LoVo (cell line): ENCODE measurements at places on chromosomes 6 and 20.

DNA sequence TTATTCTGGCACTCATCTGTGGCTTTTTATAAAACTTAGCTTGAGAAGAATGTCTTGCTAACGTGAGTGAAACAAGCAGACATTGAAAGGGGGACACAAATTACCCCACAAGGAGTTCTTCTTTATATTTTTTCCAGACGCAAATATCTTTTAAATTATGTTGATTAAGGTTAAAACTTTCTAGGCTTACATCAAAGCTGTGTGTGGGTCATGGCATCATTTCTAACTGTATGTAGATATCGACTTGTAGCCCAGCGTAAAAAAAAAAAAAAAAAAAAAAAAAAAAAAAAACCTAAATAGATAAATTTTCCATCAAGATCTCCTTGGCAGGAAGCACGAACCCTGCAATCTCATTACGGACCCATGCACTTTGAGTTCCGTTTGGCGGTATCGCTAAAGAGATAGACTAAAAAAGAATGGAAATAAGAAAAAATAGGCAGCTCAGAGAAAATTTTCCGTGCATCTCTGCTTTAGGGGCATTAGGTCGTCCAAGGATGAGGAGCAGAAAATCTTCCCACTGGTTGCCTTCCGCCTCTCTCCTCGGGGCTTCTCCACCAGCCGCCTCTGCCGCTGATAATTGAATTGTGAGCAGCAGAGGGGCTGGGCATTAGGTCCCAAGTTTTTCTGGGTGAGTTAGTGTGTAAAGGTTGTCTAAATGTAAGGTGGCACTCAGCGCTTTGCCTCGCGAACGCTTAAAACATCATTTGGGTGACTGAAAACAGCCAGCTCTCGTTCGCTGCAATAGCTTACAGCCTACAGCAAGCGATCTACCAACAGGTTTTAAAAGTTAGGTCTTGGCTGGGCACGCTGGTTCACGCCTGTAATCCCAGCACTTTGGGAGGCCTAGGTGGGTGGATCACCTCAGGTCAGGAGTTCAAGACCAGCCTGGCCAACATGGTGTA is 194.0 kb downstream of the TRIM27 start:
- no peak for DNase-seq

DNA sequence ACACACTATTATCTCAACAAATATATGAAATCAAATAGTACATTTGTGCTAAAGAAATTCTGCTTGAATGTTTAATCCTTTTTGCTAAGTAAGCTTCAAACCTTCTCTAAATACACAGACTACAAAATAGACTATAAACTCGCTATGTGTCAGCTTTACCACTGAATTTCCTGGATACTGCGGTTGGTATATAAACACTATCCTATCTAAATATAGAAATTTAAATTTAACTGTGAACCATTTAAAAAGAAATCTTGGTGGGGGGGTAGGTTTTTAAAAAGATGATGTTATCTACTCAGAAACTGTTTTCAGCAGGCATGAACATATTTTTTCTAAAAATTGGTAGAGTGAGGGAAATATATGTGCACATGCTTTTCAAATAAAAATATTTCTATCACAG is 306.5 kb upstream of the RUNX2 start:
- DNase-seq = no peak

- no peak for DNase-seq
These were observed 161.7 kb downstream of the PLCB1 start for GRCh38 chr20:8293750-8294149.

- no peak for DNase-seq
These were observed 334.0 kb upstream of the NT5E start for GRCh38 chr6:85115876-85116275.

DNA sequence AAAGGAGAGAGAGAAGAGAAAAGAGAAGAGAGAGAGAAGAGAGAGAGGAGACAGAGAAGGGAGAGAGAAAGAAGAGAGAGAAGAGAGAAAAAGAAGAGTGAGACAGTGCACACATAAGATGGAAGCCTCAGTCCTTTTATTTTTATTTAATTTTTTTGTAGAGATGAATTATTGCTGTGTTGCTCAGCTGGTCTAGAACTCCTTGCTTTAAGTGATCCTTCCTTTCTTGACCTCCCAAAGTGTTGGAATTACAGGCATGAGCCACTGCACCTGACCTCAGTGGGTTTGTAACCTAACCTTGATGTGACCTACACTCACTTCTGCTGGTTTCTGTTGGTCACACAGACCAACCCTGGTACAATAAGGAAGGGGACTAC is 6.3 kb upstream of the CD40 start:
- DNase-seq = no peak

- no peak for DNase-seq
These were observed 150.8 kb downstream of the ASCC3 start for GRCh38 chr6:100730001-100730980.

DNA sequence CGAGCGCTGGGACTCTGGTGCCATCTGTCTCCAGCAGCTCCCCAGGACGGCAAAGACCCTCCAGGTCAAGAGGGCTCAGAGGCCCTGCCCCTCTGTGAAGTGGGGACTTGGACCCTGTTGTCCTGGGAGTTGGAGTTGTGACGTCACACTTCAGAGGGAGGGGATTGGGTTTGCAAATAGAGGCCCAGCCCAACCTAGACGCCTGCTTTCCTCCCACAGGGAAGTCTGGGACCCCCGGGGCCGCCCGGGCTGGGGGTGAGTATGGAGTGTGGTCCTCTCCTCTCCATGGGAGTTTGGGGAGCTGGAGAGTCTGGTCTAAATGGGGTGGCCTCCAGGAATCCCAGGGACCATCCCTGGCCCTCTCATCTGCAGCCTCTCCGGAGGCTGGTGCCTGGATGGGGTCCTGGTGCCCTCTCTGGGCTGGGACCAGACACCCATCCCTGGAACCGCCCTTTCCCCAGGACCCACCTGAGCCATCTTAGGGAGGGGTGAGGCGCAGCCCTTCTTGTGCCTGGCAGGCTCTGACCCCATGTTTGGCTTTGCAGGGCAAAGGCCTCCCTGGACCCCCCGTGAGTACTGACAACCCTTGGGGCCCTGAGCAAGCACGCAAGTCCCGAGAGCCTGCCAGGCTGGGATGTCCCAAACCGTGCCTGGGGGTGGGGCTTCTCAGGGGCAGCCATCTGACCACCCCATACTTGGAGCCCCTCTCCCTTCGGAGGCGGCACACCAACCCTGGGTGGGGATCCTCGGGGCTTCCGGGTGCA is 4.3 kb downstream of the COL9A3 start:
- no peak for DNase-seq

GRCh38 chr6:137913434-137913833 is 46.4 kb downstream of the TNFAIP3 start:
- DNase-seq = no peak

DNA sequence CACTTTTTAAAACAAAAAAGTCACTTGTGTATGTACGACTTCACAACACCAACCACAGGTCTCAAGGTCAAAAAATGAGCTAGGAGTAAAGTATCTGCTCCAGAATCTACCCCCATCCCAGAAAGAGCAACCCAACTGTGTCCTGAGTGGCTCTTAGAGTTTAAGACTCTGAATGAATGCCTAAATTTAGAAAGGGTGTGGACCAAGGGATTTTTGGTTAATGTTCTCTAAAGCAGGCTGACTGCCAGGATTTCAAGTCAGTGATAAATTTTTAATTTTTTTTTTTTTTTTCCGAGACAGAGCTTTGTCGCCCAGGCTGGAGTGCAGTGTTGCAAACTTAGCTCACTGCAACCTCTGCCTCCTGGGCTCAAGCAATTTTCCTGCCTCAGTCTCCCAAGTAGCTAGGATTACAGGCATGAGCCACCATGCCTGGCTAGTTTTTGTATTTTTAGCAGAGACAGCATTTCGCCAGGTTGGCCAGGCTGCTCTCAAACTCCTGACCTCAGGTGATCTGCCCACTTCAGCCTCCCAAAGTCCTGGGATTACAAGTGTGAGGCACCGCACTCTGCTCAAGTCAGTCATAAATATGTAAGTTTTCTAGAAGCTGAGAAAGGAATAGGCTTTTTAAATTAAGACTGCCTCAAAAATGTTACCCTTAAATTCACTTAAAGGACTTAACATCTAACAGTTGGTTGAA is 20.2 kb downstream of the STAU1 start:
- DNase-seq = no peak

DNA sequence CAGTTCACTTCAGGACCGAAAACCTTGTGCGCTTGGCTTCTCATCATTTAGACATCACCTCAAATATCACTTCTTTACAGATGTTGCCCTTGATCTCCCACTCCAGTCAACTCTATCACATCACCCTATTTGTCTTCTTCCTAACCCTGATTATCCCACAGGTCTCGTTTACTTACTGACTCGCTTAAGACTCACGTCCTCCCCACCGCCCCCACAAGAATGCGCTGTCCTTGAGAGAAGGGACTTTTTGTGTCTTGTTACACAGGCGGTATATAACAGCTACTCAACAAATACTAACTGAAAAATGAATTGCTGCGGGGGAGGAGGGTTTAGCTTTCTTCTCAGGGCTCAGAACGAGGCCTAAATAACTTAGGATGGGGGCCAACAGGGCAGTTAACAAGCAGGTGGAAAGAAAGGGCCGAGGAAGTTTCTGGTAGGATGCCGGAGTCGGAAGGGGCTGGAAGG is 527 bp downstream of the TOMM34 start:
- DNase-seq = no peak

DNA sequence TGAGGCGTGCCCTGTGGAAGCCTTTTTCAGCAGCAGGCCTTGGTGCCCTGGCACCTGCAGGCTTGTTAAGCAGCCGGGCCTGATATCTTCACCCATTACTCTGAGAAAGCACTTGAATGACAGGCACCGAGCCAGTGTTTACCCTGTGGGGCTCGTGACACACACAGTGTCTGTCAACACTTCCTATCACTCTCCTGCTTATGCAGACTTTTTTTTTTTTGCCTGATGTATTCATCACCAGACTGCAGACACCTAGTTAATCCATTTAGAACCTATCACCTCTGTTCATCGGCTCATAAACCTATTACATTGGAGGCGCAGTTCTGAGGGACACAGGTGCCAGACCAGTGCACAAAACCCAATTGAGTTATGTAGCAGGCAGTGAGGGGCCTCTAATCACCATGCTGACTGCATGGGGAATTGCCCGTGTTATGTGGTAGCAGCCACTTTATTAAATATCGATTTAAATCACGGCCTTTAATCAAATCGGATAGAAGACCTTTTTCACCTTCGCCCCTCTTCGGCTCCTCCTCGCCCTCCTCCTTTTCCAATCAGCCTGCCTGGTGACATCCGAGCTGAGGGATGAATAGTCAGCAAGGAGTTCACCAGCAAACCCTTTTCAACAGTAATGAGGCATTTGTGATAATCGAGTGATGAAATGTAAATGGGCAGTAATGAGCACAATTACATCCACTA is 962.9 kb upstream of the SLC35B3 start:
- no peak for DNase-seq
